ENCODE measurements at places on chromosomes 1 and 21.

- DNase-seq = no peak
These were observed 37.5 kb downstream of the SPAG17 start for GRCh38 chr1:118147522-118147921.

GRCh38 chr1:214187121-214187900 lies 93.6 kb upstream of the SMYD2 start:
- DNase-seq = no peak

- DNase-seq = no peak
These were observed 719.5 kb upstream of the TMPRSS15 start for GRCh38 chr21:19123053-19123452.

DNA sequence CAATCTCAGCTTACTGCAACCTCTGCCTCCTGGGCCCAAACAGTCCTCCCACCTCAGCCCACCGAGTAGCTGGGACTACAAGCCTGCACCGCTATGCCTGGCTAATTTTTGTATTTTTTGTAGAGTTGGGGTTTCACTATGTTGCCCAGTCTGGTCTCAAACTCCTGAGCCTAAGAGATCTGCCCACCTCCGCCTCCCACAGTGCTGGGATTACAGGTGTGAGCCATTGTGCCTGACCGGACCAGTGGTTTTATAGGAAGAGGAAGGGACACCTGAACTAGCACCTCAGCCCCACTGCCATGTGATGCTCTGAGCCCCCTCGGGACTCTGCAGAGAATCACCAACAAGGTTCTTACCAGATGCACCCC lies 4.1 kb downstream of the CRYBG2 start:
- DNase-seq = no peak

GRCh38 chr21:38740090-38740489 lies 65.6 kb upstream of the ETS2 start:
- DNase-seq = no peak

- no peak for DNase-seq
These were observed 186.1 kb downstream of the CLEC20A start for GRCh38 chr1:178310685-178311105.

GRCh38 chr1:9231648-9232332 lies 2.8 kb upstream of the H6PD start:
- DNase-seq = no peak

- DNase-seq = no peak
These were observed 62.8 kb downstream of the ZFYVE9 start for GRCh38 chr1:52204696-52205095.

- DNase-seq = no peak
These were observed 12.5 kb downstream of the CSDE1 start for GRCh38 chr1:114745291-114745690.

- no peak for DNase-seq
These were observed 8.1 kb upstream of the GBP5 start for GRCh38 chr1:89280766-89281165.

DNA sequence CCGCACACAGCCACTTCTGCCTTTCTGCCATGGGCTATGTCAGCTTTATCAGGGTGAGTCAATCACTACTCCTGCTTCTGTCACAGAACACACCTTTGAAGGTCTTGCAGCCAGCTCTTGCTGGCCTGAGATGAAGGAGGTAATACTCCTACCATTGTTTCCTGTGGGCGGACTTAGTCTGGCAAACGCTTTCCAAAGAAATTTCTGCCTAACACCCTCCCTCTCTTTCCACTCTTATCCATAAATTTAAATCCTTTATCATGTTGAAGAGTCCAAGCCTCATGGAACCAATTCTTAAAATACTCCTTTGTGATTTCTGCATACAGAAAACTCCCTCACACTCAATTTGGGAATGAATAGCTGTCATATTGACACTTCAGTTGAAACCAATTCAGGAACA lies 633.1 kb upstream of the CHRM3 start:
- no peak for DNase-seq

Measured in esophagus squamous epithelium (tissue), 5 donors.